ENCODE measurements at places on chromosomes 11 and 22. TPM values are rescaled to one million over a fixed set of nuclear protein-coding genes. Genes with fewer than 3 reads are reported as not detected.

DNA sequence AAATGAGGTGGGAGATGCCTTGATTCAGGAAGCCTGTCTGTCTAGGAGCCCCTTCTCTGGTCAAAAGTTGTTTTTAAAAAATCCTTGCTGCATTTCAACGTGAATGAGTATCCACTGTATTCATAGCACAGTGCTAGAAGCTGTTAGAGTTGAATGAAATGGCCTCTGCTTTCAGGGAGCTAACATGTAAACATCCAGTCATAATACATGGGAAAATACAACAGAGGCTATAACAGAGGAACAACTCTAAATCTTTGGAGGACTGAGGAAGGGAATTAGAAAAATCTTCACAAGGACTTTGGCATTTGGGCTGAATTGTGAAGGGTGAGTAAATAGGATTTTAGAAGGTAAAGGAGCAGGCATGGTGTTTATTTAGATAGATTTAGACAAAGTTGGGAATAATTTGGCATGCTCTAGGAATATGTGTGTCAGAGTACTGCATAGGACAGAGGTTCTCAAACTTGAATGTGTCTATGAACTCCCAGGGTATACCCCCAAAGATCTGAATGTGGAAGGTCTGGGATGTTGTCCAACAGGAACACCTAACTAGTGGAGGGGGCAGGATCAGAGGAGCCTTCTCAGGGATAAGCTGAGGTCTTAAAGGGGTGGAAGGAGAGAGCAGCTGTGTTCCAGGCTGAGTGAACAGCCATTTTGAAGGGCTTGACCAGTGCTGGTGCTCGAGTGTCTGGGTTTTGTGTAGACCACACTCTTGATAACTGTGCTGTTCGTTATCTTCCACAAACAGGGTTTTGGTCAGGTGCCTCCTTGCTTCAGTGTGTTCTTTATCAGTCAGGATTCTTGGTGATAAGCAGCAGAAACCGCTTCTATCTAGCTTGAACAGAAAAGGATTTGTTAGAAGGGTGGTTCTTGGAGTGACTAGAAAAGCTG is 12.7 kb downstream of the SREBF2 start:
- DNase-seq = no peak

The P2RY2 gene
- 12.7 TPM for polyA plus RNA-seq

DNA sequence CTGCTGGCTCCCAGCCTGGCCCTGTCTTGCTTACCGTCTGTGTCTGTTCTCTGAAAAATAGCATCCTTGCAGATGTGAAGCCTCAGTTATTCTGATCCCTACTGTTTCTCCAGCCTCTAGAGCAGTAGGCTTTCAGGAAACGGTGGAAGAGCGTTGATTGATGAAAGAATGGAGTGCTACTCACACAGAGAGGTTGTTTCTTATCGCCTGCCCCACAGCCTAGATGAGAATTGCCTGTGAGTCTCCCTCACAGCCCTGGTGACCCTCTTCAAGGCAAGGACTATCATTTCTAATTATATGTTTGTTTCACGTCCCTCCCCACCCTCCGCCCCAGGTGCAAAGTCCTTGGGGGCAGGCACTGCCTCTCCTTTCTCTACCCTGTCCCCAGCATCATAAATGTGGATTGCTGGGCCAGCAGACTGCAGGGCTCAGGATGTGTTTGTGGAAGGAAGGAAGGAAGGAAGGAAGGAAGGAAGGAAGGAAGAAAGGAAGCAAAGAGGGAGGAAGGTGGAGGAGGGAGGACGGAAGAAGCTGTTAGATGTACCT is 575.3 kb upstream of the B3GAT1 start:
- DNase-seq = no peak

The PC gene
- 5.1 TPM for polyA plus RNA-seq

DNA sequence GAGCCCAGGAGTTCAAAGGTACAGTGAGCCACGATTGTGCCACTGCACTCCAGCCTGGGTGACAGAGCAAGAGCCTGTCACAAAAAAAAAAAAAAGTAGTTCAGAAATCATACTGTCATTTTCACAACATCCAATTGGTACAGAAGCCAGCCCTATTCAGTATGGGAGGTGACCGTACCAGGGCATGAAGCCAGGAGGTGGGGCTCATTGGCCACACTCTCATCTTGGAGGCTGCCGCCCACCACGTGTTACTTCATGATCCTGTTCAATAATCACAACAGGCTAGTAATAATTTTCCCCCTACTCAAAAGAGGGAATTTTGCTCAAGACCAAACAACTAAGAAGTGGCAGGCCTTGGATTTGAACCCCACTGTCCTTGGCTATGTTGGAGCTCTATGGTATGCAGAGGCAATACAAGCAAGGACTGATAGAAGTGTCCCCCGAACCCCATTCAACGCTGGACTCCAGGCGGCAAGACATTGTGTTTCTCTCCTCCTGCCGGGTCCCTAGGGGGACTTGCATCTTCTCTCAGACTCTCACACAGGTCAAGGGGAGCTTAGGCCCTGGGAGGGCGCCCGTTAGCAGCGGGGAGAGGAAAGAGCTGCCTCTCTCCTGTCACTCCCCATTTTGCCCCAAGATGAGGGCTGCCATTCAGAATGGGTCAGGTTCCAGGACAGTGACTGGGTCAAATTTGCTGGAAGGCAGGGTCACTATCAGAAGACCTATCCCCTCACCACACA is 40.2 kb upstream of the EMID1 start:
- no peak for DNase-seq

GRCh38 chr11:1736447-1736992 is 13.9 kb downstream of the IFITM10 start:
- DNase-seq = no peak

DNA sequence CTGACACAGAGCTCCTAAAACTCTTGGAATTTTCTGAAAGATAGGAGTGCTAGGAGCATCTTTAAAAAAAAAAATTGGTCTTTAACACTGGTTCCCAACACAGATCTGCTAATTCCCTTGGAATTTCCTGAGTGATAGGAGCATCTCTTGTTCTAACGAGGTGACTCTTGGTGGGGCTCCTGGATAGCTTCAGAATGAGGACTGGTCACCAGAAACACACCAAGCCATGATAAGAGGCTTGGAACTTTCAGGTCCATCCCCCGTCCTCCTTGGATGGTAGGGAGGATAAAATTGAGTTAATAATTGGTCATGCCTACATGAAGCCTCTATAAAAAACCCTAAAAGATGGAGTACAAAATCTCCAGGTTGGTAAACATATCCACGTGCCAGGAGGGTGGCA is 64.5 kb upstream of the LDLRAD3 start:
- DNase-seq = no peak

DNA sequence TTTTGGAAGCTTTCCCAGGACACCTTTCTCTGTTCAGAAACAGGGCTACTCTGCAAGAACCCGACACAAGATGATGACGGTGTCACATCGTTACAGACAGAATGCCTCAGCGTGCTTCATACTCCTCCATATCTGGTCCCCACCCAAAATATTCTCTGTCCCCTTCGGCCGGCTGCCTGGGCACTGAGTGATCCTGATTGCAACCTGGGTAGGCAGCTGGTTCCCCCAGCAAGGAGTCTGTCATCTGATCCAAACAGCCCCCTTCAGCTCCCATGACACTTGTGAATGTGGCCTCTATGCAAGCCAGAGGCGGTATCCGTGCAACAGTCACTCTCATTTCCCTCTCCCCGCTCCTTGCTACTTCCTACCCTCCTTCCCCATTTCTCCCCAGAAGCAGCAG is 431.7 kb upstream of the B3GAT1 start:
- no peak for DNase-seq

GRCh38 chr11:45654231-45655011 is 11.0 kb downstream of the CHST1 start:
- DNase-seq = no peak

DNA sequence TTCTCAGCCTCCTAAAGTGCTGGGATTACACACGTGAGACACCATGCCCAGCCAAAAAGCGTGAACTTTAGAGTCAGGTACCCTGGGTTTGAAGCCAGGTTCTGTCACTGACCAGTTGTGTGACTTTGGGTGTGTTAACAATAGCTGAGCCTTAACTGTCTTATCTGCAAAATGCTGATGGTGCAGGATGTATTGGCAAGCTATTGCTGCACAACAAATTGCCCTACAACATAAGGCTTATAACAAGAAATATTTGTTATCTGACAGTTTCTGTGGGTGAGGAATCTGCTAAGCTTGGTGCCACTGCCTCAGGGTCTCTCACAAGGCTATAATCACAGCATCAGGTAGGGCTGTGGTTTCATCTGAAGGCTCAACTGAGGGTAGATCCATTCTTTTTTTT is 21.9 kb downstream of the SYNGR1 start:
- DNase-seq = no peak

DNA sequence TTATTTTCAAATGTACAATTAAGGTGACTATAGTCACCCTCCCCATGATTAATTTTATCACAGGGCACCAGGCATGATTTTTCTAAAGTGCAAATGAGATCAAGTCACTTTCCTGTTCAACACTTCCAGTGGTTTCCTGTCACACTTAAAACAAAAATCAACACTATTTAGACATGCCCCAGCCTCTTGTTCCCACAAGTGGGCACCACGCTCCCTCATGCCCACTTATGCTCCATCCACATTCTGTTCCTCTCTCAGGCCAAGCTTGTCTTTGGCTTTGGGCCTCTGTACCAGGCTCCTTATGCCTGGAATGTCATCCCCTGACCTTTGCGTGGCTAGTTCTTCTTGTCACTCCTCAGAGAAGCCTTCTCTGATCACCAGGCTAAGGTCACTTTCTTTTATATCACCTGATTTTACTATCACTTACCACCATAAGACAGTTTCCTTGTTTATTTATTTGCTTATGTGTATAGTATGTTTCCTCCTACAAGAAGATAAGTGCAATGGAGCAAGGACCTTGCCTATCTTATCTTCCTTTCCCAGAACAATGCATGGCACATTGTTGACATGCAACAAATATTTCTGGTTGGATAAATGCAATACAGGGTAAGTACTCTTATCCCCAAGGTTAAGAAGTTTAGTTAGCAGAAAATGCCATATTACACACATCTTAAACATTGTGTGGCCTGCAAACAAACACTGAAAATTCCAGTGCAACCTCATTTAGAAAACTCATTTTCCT is 50.9 kb upstream of the PANX1 start:
- DNase-seq = no peak

The IGSF9B gene
- polyA plus RNA-seq = not detected

DNA sequence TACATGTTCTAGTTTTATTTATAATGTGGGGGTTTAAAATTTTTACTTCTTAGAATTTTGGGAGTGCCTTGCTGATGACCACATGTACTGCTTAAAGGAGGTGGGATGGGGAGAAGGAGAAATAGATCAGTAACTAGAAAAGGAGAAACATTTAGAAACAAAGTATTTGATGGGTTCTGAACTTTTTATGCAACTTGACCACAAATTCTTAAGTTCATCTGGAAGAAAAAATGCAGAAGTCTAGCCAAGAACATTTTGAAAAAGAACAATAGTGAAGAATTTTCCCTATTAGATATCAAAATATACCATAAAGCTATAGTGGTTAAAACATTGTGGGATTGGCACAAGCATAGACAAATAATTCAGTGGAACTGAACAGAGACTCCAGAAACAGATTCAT is 73.3 kb upstream of the AMPD3 start:
- DNase-seq = no peak

DNA sequence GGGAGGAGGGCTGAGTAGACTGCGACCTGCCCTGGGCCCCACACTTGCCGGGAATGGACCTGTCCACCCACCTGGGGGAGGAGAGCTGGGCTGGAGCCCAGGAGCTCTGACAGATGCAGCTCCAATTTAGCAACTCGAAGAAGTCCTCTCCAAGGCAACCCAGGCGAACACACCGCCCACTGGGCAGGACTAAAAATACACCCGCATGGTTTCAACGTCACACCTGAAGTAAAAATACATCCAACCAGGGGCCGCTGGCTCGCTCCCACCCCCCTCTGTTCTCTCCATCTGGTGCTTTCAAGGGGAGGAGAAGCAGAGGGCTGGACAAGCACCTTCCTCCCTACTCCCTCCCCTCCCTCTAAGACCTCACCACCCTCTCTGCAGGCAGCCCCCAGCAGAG is 119.9 kb downstream of the FEZ1 start:
- DNase-seq = no peak

GRCh38 chr11:15884141-15884540 is 472.2 kb downstream of the SOX6 start:
- no peak for DNase-seq

DNA sequence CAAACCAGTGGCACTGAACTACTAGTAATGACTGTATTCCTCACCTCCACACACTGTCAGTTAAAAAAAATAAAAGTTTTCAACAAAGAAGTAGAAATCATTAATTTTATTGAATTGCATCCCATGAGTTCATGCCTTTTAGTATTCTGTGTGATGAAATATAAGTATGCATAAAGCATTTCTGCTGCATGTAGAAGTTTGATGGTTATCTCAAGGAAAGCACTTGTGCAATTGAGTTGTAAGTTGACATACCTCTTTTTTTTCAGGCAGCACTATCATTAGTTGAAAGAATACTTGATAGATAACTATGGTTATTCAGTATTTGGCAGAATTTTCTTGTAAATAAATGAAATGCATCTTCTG is 104.4 kb downstream of the STIM1 start:
- DNase-seq = no peak

The CSF2RB gene
- 111 TPM for polyA plus RNA-seq

DNA sequence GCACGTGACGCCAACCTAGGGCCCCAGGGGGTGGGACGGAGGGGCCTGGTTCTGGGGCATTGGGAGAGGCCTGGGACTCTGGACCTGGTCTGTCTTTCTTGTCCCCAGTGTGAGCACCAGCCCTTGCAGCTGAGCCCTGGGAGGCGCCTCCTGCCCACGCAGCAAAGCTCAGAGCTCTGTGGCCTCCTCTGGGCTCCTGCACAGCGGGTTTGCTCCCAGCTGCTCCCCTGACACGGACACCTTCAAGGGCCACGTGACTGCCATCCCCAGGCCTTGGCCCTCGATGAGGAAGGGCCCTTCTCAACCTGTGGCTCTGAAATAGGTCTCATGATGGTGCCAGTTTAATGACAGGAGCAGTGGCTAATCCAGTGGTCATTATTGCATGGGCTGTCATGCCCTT is 31.5 kb upstream of the CCDC188 start:
- DNase-seq = no peak

GRCh38 chr11:44733877-44734276 is 7.1 kb downstream of the TSPAN18 start:
- DNase-seq = no peak

The ANO9 gene
- polyA plus RNA-seq = 0.28 TPM

- DNase-seq = no peak
These were observed 6.0 kb downstream of the NAGA start for GRCh38 chr22:42064629-42065028.

GRCh38 chr11:11813288-11813962 is 28.3 kb upstream of the USP47 start:
- DNase-seq = no peak

- DNase-seq = peak; percentile 63
These were observed 31.2 kb upstream of the TRIM29 start for GRCh38 chr11:120168960-120169681.

The INS gene
- polyA plus RNA-seq = not detected

- no peak for DNase-seq
These were observed 1073.0 kb downstream of the BRD1 start for GRCh38 chr22:48754611-48755058.

The APOBEC3C gene
- polyA plus RNA-seq = 86.3 TPM

GRCh38 chr11:109308551-109308950 is 113.4 kb upstream of the C11orf87 start:
- no peak for DNase-seq

Measured in CD14-positive monocyte (primary cell).